Lower lobe of right lung (tissue), 2 donors: ENCODE measurements at places on chromosomes 11 and 22.
A peak's percentile ranks its signal among the peaks of the same experiment; 100 is the strongest.

DNA sequence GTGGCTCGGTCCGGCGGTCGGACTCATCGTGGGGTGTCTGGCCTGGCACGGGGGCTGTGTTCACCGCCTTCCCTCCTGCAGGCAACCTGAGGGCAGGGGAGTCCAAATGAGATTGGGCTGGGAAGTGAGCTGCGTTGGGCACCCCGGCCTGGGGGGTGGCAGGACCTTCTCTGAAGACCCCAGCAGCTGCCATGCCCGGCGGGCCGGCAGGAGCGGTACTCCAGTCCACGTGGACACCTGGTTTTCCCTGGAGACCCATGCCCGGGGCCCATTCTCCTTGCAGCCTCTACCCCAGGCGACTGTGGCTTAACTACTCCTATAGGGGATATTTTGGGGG is 24.5 kb downstream of the LRRC10B start:
- DNase-seq = no peak
- H3K4me3 ChIP-seq = no peak overlapping the region

DNA sequence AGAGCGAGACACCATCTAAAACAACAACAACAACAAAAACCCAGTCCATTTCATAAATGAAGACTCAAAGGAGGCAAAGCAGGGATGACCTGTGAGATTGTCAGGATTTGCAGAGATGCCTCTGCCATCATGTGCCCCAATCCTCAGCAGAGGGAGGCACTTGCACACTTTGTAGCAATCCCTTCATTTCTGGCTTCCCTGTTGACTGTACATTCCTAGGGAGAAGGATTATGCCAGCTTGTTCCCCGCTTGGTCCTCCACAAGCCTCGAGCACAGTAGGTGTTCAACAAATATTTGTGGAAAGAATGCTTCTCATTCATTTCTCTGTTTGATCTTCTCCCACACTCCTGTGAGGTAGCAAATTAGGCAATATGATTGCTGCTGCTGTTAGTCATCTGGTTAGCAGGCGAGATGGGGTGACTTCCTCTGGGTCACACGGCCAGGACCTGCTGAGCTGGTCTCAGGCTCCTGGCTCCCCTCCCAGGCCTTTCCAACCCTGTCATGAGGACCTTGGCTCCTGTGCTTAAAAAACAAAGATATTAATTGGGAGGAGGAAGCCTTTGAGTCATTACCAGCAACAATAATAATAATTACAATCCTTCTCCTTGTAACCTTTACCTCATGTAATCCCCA is 34.1 kb downstream of the LIF start:
- peaks cover 32% of the 10 kb centered on the region for H3K4me1 ChIP-seq
- peak overlapping the region; percentile 50 for H3K27ac ChIP-seq
- H3K36me3 ChIP-seq = no peaks in the 10 kb centered on the region
- H3K4me3 ChIP-seq = no peak overlapping the region

- H3K27ac ChIP-seq = no peak overlapping the region
- peaks cover 18% of the 10 kb centered on the region for H3K4me1 ChIP-seq
- H3K4me3 ChIP-seq = peak overlapping the region; percentile 44
These were observed 1.6 kb downstream of the KCNK4 start for GRCh38 chr11:64292460-64293254.

DNA sequence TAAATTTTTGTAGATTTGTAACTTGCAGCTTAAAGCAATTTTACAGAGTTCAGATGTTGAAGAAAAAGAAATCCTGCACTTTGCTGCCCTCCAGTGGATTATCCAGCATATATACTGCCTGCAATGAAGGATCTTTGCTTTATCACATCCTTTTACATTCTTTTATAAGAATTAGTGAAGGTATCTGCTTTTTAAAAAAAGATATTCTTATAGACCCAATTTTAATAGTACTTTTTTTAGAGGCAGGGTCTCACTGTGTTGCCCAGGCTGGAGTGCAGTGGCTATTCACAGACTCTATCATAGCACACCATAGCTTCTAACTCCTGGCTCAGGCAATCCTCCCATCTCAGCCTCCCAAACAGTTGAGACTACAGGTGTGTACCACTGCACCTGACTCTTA is 60.7 kb downstream of the TTC17 start:
- H3K36me3 ChIP-seq = peaks cover 35% of the 10 kb centered on the region
- no peak overlapping the region for H3K27ac ChIP-seq
- no peak overlapping the region for H3K4me3 ChIP-seq
- H3K4me1 ChIP-seq = no peaks in the 10 kb centered on the region
- DNase-seq = no peak

DNA sequence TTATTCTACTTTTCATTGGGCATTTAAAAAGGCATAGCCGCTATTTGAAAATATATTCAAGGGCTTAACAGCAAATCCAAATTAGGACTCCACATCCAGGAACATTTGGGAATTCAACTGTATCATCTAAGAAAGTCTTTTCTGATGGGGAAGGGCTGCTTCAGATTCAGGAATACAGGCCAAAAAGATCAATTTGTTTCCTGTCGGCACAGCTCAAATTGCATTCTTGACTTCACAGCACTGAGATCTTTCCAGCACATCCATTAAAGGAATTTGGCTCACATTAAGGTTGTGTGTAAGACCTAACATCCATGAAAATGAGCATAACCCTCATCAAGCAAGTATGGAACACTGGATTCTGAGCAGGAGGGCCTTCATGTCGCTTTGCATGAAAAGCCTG is 1169.5 kb upstream of the CCDC90B start:
- no peak overlapping the region for H3K27ac ChIP-seq
- no peaks in the 10 kb centered on the region for H3K4me1 ChIP-seq
- no peak for DNase-seq

DNA sequence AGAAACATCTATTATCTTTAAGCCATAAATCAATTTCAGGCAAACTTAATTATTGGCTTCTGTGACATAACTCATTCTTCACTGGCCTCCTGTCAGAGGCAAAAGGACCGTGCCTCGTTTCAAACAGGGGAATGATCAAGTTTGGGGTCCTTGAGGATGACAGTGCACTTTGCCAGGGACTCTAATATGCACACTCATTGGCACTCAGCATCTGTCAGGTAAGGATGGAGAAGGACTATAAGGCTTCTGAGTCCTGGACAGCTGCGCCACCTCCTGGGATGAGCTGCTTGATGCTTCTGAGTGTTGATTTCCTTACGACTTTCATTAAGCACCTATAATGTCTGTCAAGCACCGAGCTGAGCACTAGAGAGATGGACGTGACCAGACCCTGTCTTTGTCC is 20.2 kb downstream of the BPIFC start:
- H3K36me3 ChIP-seq = no peaks in the 10 kb centered on the region
- DNase-seq = no peak
- no peaks in the 10 kb centered on the region for H3K4me1 ChIP-seq
- no peak overlapping the region for H3K27ac ChIP-seq
- H3K27me3 ChIP-seq = peaks cover 8% of the 10 kb centered on the region
- no peak overlapping the region for H3K4me3 ChIP-seq

DNA sequence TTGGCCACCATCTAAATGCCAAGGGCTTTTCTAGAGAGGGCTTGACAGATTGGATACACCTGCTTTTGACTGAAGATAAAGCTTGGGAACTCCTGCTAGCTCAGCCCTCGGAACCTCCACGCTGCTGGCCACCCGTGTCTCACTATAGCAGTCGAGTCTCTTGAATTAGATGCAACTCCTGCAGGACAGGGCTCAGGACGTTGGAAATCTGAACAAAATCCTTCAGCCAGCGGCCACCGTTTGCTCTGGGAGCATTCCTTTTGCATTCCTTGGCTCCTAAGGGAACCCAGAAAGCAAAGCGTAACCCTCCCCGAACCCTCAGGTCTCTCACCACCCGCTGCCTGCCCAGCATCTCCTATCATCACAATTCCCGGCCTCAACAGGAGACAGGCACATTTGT is 77.8 kb downstream of the GRIK4 start:
- H3K36me3 ChIP-seq = no peaks in the 10 kb centered on the region
- no peaks in the 10 kb centered on the region for H3K27me3 ChIP-seq
- H3K4me1 ChIP-seq = no peaks in the 10 kb centered on the region
- DNase-seq = peak; percentile 21

DNA sequence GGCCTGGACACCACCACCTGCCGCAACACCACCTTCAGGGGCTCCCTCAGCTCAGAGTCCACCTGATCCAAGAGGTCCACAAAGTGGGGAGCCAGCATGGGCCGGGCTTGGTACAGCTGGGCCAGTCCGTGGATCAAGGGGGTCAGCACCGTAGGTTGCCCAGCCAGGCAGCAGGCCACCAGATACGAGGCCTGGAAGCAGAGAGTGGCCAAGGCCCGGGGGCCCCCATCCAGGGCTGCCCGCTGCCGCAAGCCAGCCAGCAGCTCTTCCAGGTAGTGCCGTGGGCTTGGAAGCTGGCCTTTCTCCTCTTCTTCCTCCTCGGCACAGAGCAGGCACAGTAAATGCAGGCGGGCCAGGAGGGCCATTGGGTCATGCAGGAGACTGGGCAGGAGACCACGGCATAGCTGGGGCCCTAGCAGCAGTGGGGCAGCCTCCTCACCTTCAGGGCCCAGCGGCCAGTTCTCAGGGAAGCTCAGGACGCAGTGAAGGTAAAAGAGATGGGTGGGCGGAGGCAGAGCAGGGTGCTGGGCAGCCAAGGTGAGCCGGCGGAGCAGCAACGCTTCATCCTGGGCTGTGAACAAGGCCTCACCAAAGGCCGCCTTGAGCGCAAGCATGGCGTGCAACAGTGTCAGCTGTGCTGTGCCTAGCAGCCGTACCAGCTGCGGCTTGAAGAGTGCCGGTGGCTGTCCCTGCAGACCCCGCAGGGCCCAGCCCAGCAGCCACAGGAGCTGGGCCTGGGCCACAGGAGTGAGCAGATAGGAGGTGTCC is 1.7 kb downstream of the AP5B1 start:
- peak overlapping the region; percentile 73 for H3K4me3 ChIP-seq
- no peak for DNase-seq
- peak overlapping the region; percentile 94 for H3K27ac ChIP-seq
- H3K27me3 ChIP-seq = no peaks in the 10 kb centered on the region
- peaks cover 36% of the 10 kb centered on the region for H3K36me3 ChIP-seq

GRCh38 chr11:34197256-34197655 is 91.8 kb downstream of the NAT10 start:
- DNase-seq = no peak
- H3K4me1 ChIP-seq = no peaks in the 10 kb centered on the region
- H3K36me3 ChIP-seq = no peaks in the 10 kb centered on the region
- no peak overlapping the region for H3K4me3 ChIP-seq
- H3K27ac ChIP-seq = no peak overlapping the region

- no peak overlapping the region for H3K27ac ChIP-seq
- peaks cover 6% of the 10 kb centered on the region for H3K4me1 ChIP-seq
- H3K27me3 ChIP-seq = no peaks in the 10 kb centered on the region
- no peak overlapping the region for H3K4me3 ChIP-seq
These were observed 89.0 kb downstream of the RRAS2 start for GRCh38 chr11:14269692-14270573.

GRCh38 chr11:35174666-35175065 is 35.7 kb downstream of the CD44 start:
- H3K27me3 ChIP-seq = no peaks in the 10 kb centered on the region
- H3K4me3 ChIP-seq = no peak overlapping the region
- H3K4me1 ChIP-seq = peaks cover 81% of the 10 kb centered on the region

DNA sequence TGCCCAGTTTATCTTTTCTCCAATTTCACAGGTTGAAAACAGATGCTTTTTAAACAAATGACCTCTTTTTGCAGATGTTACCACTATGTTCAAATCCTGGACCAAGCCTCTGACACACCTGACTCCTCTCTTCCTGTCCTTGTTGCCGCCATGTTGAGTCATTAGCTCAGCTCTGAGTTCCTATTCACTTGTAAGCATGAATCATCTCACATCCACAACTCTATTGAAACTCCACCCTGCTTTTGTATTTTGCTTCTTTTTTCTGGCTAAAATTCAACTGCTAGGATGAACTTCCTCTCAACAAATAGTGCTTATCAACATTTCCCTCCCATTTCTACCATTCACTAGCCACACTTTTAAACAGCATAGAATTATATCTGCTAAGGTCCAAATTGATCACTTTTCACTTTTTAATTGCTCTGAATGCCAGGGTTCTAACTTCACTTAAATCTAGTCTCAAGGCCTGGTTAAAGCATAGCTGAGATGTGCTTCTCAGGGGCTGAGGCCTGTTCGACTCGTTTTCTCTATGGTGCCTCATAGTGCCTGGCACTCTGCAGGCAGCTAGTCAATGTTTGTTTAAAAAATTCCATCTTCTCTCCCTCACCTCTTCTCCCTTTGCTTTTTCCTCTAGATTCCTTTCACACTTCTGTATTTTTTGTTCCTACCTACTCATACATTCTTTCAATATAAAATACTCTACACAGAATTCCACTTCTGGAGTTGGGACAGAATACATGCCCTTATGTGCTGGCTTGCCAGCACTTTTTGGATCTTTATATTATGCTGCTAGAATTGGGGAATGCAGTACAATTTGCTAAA is 3.9 kb downstream of the JOSD1 start:
- H3K4me3 ChIP-seq = peak overlapping the region; percentile 79
- H3K27me3 ChIP-seq = no peaks in the 10 kb centered on the region
- peaks cover 74% of the 10 kb centered on the region for H3K4me1 ChIP-seq
- H3K27ac ChIP-seq = peak overlapping the region; percentile 98
- peaks cover 11% of the 10 kb centered on the region for H3K36me3 ChIP-seq

- peaks cover 4% of the 10 kb centered on the region for H3K4me1 ChIP-seq
- no peak overlapping the region for H3K27ac ChIP-seq
- H3K27me3 ChIP-seq = no peaks in the 10 kb centered on the region
- H3K36me3 ChIP-seq = no peaks in the 10 kb centered on the region
- DNase-seq = no peak
These were observed 3.3 kb downstream of the RAB38 start for GRCh38 chr11:88171982-88172381.

- H3K36me3 ChIP-seq = no peaks in the 10 kb centered on the region
- H3K4me3 ChIP-seq = peak overlapping the region; percentile 79
- H3K27me3 ChIP-seq = no peaks in the 10 kb centered on the region
- peaks cover 44% of the 10 kb centered on the region for H3K4me1 ChIP-seq
- H3K27ac ChIP-seq = peak overlapping the region; percentile 91
These were observed 1.4 kb upstream of the GGA1 start for GRCh38 chr22:37607010-37607934.

DNA sequence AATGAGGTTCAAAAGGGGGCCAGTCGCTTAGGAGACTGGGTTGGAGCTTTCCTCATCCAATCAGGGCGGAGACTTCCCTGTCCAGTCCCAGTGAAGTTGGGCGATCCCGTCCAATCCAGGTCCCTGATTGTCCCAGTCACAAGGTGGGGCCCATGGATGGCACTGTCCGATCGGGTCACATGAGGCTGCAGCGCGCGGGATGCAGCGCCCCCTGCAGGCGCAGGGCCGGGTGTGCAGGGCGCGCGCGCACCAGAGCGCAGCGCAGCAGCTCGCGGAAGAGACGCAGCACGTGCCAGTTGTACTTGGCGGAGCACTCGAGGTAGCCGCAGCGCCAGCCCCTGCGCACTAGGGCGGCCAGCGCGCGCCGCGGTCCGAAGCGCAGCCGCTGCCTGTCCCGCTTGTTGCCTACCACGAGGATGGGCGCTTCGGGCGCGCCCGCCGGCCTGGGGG is 2.3 kb downstream of the RASL10A start:
- H3K4me3 ChIP-seq = no peak overlapping the region
- DNase-seq = peak; percentile 60
- peaks cover 74% of the 10 kb centered on the region for H3K4me1 ChIP-seq

- H3K4me3 ChIP-seq = no peak overlapping the region
- no peaks in the 10 kb centered on the region for H3K4me1 ChIP-seq
- H3K36me3 ChIP-seq = no peaks in the 10 kb centered on the region
- no peak for DNase-seq
- H3K27me3 ChIP-seq = no peaks in the 10 kb centered on the region
- no peak overlapping the region for H3K27ac ChIP-seq
These were observed 44.5 kb downstream of the LRRC4C start for GRCh38 chr11:41414771-41415440.

- peaks cover 90% of the 10 kb centered on the region for H3K36me3 ChIP-seq
- H3K4me1 ChIP-seq = peaks cover 29% of the 10 kb centered on the region
- H3K4me3 ChIP-seq = no peak overlapping the region
- no peaks in the 10 kb centered on the region for H3K27me3 ChIP-seq
- no peak for DNase-seq
These were observed 6.4 kb upstream of the TSSC4 start for GRCh38 chr11:2393941-2394817.
